ENCODE measurements at places on chromosomes 5 and 9.

GRCh38 chr9:125141251-125141650, 2.1 kb downstream of the SCAI start:
- DNase-seq = no peak

DNA sequence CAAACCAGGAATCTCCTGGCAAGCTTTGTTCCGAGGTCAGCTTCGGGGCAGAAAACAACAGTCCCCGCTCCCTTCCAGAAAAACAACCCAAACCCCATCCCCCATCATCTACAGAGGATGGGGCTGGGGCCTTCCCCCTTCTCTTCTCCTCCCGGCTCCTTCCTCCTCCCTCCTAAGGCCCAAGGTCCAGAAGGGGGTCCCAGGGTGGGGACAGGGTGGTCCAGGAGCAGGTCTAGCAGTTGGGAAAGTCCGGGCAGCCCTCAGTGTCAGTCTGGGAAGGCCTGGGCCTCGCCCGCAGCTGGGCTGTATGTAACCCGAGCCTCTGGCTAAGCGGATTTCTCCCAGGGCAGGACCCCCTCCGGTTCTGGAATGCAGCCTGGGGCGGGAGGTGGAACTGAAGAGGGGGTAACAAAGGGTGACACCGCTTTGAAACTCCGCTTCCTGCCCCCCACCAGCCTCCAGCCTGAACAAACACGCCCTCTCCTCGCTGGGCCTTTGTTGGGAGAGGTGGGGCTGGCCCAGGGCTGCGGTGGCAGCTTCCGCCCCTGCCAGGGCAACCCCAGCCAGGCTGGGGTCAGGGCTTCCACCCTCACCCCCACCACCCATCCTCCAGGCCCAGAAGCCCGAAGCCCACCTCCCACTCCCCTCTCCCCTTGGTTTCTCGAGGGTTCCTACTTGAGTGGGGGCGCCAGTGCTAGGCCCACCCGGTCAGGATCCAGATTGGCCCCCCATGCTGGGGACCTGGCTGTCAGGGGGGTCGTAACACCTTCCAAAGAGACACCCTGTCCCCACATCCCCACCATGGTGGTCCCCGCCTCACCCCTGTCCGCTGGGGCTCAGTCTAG, 63.5 kb downstream of the C9orf50 start:
- no peak for DNase-seq

- DNase-seq = no peak
These were observed 61.0 kb upstream of the PRDM9 start for GRCh38 chr5:23446424-23446823.

GRCh38 chr5:90367879-90368278, 41.7 kb downstream of the CETN3 start:
- DNase-seq = no peak

GRCh38 chr5:83931969-83932368, 211.3 kb upstream of the HAPLN1 start:
- no peak for DNase-seq

DNA sequence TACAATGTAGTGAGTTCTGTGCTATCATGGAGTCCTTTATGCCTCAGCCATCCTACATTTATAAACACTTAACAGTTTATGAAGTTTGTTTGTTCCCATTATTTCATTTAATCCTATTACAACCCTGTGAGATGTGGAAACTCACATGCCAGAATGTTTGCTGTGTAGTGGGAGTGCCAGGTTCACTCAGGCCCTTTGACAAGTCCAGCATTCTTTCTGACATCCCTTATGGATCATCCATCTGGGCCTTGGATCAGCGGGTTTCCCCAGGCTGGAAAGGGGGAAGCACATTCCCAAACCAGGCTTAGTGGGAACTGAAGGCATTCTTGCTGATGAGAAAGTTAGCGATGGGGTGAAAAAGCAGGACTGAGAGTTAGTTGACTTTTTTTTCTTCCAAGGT, 128.1 kb upstream of the OTULINL start:
- no peak for DNase-seq

- no peak for DNase-seq
These were observed 39.1 kb downstream of the SHLD3 start for GRCh38 chr5:65663804-65664521.

DNA sequence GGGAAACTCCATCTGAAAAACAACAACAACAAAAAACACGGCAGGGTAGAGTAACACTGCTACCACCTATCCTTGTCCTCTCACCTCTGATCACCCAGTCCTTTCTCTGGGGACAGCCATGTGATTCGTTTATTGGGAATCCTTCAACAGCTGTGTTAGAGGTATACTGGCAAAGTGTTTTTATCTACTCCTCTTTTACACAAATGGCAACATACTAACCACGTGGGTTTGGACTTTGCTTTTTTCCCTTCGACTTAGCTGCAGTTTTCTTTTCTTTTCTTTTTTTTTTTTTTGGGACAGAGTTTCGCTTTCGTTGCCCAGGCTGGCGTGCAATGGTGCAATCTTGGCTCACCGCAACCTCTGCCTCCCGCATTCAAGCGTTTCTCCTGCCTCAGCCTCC, 11.2 kb upstream of the SET start:
- no peak for DNase-seq

GRCh38 chr5:31757806-31758205, 118.9 kb downstream of the PDZD2 start:
- DNase-seq = no peak
